ENCODE measurements at places on chromosomes 11 and 22.

- no peak for DNase-seq
Observed at GRCh38 chr11:8011371-8011770, 24.2 kb downstream of the EIF3F start.

GRCh38 chr11:43269254-43269918 is 42.4 kb upstream of the API5 start:
- no peak for DNase-seq

- no peak for DNase-seq
Observed at GRCh38 chr22:24500277-24500820, 5.2 kb downstream of the UPB1 start.

DNA sequence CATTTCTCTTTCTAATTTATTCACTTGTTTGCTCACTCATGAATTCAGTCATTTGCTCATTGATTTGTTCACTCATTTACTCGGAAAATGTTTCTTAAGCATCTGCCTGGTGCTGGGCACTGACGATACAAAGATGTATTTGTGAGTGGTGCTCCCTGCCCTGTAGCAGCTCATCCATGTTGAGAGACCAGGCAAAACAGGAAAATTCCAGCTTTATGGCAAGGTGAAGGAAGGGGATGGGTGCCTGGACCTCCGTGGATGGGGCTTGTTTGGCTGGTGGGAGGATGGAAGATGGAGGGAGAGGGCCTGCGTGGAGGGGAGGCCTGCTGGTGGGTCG is 53.1 kb downstream of the TBC1D22A start:
- DNase-seq = no peak

GRCh38 chr22:44536411-44536810 is 38.4 kb upstream of the RTL6 start:
- no peak for DNase-seq

DNA sequence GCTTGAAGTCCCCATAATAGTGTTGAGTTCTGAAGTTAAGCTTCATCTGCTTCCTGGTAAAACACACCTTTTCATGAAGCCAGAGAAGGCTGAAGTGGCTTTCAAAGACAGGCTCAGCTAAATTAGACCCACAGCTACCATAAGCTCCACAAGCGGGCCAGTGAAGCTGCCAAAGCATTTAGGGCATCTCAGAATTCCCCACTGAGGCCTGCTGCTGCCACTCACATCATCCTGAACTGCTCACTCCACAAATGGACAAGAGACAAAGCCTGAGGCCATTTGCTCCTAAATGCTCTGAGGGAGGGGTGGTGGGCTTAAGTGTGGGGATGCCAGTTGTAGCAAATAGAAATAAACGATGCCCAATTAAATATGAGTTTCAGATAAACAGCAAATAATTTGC is 14.6 kb downstream of the CCDC83 start:
- DNase-seq = no peak

GRCh38 chr11:7469351-7469865 is 15.9 kb upstream of the OLFML1 start:
- DNase-seq = no peak

DNA sequence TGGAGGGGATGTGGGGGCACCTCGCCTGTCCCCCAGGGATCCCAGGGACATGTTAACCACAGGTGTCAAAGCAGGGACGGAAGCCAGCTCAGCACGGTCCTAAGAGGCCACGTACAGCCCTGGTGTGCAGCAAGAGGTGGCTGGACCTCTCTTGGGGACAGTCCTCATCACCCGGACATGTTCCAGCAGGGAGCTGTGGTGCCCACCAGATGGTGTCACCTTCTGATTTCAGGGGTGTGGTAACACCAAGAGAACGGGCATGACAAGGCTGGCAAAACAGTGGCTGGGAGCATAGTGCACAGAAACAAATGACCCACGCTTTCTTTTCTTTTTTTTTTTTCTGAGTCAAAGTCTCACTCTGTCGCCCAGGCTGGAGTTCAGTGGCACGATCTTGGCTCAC is 25.6 kb upstream of the COMT start:
- DNase-seq = no peak

- DNase-seq = no peak
Observed at GRCh38 chr22:38348751-38349496, 31.7 kb upstream of the CSNK1E start.

DNA sequence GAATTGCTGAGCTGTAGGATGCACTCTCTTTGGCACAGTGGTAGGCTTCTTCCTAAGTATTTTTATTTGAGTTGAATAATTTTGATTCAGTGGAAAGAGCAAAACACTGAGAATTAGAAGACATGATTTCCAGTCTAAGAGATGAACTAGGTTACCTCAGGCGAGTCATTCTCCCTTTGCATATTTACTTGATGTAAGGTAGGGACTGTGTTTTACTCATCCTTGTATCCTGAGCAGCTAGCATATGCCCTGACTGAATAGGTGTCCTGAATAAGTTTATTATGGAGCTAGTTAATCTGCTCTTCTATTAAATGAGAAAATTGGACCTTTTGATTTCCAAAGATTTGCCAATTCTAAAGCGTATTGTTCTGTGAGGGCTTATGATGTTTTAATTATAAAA is 50.7 kb downstream of the STIM1 start:
- DNase-seq = no peak

GRCh38 chr22:26846645-26847044 is 189.3 kb downstream of the MIAT start:
- DNase-seq = no peak

- no peak for DNase-seq
Observed at GRCh38 chr11:44986315-44986714, 35.6 kb upstream of the TP53I11 start.

DNA sequence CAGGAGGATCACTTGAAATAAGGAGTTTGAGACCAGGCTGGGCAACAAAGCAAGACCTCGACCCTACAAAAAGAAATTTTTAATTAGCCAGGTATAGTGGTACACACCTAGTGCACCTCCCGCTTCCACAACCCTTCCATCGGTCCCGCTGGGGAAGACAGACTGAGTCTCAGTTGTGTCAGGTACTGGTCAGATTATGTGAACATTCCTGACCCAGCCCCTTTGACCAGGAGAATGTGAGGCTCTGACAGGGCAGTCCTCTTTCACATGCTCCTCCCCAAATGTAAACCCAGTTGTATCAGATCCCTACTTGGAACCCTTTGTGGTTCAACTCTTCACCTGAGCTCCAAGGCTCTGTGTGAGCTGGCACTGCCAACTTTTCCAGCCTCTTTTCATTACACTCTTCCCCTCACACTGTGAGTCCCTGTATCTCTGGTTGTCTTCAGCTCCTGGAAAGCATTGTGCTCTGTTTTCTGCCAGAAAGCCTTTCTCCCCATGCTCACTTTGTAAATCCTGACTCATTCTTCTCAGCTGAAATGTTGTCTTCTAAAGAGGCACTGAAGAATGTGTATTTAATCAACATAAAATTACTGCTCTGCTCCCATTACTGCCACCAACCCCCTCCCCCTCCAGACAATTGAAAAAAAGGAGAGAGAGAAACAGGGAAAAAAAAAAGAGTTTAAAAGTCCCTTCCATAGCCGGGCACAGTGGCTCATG is 2.1 kb upstream of the TTLL12 start:
- no peak for DNase-seq

DNA sequence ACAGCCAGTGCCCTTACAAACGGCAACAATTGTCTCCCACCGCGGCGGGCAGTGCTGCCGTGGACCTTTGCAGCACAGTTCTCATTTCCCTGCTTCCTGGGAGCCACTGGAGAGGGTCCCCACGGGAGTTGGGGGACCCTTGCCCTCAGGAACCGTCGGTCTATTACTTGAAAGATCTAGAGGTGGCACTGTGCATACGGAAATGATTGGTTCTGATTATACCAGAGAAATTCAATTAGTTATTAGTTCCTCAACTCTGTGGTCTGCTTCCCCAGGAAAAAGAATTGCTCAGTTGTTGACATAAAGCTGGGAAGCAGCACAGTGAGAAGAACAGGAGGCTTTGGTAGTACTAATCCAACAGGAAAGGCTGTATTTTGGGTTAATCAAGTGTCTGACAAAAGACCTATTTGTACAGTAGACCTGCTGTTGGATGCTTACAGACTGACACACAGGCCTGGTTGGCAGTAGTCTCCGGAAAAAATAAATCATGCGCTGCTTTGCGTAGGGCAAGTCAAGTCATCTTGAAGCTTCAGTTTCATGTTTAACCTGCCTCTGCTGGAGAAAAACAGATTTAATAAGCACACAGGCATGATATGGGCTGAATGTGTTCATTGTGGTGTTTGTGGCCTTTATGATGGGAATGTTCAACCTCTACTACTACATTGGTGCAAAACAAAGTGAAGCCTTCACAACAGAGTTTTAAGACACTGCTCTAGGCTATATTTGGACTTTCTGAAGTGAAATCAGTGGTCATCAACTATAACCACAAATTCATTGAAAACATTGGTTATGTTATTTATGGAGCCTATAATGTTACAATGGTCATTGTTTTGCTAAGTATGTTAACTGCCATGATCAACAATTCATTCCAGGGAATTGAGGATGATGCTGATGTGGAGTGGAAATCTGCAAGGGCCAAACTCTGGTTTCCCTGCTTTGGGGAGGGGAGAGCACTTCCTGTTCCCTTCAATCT is 54.6 kb upstream of the SC5D start:
- no peak for DNase-seq

DNA sequence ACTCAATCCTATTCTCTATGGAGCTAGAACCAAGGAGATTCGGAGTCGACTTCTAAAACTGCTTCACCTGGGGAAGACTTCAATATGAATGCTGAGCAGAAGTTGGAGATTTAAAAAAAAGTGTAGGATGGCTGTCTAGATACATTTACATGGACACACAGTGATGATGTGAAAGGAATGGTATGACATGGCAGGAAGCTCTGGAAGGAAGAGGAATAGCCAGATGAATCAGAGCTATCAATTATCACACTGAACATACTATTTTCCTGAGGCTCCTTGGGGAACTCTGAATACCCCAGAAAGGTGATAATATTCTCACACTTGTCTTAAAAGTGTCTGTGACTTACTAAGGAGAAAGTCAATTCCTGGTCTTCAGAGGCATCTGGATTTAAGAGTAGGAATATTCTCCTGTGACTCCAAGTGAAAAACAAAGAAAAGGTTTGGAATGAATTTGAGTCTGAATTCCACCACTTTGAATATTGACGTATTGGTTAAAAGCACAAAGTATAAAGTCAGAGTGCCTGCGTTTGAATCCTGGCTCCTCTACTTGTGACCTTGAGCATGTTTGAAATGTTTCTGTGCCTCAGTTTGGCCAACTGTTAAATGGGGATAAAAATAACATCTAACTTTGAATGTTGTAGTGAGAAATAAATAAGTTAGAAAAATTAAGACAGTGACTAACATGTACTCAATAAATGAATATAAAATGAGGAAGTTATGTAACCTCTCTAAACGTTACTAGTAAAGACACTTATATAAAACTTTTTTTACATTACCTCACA is 1.3 kb downstream of the OR52D1 start:
- DNase-seq = no peak

DNA sequence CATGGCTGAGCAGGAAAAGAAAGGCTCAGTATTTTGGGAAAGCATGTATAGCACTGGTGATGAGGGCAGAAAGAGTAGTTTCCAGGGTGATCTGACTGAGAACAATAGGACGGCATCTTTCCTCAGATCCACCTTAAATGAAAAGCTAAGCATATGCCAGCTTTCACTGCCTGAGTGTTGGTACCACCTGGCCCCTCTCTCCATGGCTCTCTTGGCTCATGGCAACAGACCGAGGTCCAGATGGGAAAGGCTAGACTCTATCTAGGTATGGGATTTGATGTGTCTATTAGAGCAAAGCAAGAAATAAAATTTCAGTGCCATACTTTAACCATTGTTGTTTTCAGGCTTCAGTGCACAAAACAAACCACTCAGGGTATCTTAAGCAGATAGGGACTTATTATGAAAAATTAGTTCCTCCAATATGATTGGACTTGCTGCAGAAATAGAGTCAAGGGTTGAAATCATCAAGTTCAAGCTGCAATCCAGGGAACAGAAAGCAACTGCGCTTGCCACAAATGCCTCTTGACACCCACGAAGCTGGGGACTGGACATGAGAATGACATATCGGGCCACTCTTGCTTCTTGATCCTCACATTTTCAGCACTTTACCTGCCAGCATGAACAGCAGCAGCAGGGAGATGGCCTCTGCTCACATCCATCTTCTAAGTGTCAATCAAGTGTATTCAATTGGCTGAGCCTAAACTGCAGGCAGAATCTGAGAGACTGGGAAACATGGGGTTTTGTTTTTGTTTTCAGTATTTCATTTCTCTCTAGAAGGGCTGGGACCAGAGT is 64.0 kb upstream of the SNX19 start:
- no peak for DNase-seq

DNA sequence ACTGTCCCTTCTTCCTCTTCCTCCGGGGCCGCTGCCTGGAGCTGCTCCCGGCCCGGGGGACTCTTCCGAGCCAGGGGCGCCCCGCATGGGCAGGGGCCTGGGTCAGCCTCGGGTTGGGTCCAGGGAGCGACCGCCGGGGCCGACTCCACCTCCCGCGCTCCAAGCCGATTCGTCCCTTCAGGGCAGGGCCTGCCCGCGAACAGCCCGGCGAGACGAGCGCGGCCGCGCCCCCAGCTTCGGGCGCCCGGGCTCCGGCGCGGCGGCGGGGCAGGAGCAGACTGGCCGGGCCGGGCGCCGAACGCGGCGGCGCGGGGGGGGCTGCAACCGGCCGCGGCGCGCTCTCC is at the start of gene LARGE1:
Gene LARGE1, minus strand, starts transcription at position 280 of the 344 bp plus-strand sequence.
- no peak for DNase-seq

GRCh38 chr11:45285250-45285828 is 802 bp downstream of the SYT13 start:
- no peak for DNase-seq

DNA sequence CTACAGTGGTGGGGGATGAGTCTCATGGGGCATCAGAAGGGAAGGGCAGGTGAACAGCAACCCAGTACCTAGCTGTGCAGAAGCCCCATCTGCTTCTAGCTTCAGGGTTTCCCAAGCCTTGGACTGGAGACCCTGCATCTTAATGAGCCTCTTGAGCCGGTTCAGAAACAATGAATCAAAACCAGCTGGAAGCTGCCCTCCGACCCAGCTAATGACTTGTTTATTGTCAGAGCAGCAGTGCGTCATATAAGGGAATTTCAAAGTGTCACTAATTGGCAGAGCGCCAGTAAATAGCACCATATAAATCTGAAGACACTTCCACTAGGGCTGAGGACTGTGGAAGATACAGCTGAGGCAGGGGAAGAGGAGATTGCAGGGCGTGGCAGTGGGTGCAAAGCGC is 57.5 kb downstream of the RPUSD4 start:
- DNase-seq = peak; percentile 15

GRCh38 chr11:88849368-88849767 is 216.4 kb downstream of the GRM5 start:
- no peak for DNase-seq

- no peak for DNase-seq
Observed at GRCh38 chr11:65560555-65561418, 2.6 kb upstream of the LTBP3 start.

DNA sequence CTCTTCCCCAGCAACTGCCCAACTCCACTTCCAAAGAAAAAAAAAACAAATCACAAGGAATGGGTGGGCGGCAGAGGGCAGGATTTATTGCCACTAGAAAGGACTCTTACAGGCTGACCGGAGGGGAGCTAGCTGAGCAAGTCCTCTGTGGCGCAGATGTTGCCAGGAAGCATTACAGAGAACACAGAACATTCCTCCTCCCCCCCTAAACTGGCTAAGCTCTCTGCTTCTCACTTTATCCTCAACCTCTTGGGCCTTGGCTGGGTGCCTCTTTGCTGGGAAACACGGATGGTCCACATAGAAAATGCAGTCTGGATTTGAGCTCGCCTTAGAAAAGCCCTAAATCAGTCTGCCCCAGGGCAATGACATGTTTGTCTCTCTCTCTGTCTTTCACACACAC is 12.6 kb upstream of the FJX1 start:
- no peak for DNase-seq

GRCh38 chr11:75668451-75669297 is at the start of gene MAP6:
Gene MAP6, minus strand, starts transcription at chr11:75669038. Its CDS starts 669 bp downstream, at chr11:75668369.
- peak; percentile 76 for DNase-seq
